ENCODE measurements at places on chromosomes 1 and 21.

DNA sequence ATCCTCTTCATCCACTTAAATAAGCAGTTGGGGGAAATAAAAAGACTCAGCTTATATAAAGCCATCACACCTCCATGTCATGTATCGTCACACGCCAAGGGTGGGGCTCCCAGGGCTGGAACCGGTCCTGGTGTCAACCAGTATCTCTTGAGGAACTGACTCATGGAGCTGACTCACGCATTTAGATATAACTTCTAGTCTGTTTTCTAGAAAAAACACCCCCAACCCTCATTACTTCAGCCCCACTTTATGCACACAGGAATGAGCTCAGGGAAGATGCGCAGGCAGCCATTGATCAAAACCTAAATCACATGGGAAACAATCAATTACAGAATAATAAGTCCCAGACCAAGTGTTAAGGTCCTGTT lies 6.9 kb upstream of the IL22RA1 start:
- DNase-seq: no peak

DNA sequence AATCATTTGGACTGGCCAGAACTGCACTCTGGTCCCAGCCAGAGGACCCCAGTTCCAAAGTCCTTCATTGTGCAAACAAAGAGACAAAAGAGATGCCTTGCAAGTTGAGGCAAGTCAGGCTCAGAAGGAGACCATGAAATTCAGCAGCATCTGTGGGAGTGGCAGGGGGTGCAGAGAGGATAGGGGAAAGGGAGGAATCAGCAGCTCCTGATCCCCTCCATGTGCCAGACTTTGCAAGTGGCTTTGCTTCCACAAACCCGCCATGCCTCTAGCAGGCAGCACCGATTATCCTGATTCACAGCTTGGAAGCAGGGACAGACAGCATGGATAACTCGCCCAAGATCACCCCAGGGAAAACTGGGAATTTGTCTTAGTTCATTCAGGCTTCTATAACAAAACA lies 2.1 kb upstream of the CAPN9 start:
- no peak for DNase-seq

- DNase-seq: no peak
Measured at GRCh38 chr1:39850606-39851216, 32.6 kb downstream of the TRIT1 start.

- no peak for DNase-seq
Measured at GRCh38 chr1:1137256-1138045, 21.6 kb upstream of the C1orf159 start.

GRCh38 chr1:30598571-30599114 lies 124.7 kb downstream of the MATN1 start:
- no peak for DNase-seq

GRCh38 chr21:29163341-29164115 lies 33.1 kb downstream of the MAP3K7CL start:
- DNase-seq: no peak

DNA sequence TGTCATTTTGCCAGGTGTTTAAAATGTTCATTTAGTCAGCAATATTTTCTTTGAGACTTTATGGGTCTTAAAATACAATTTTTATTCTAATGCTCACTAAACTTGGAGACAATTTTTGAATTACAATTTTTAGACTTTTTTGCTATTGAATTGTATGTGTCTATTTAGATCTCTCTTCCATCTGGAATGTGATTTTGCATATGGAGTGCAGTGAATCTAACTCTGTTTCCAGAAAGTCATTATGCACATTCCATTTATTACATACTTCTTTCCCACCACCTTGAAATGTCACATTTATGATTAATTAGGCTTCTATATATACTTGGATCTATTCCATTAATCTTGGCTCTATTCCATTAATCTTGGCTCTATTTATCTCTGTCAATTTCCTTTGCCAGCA lies 5.6 kb upstream of the TSPEAR start:
- no peak for DNase-seq

All from left renal pelvis (tissue), 4 donors.